ENCODE measurements at places on chromosomes 4 and X. TPM values are rescaled to one million over a fixed set of nuclear protein-coding genes. Genes with fewer than 3 reads are reported as not detected.

Gene HTR2C
- not detected for total RNA-seq

- DNase-seq: no peak
Observed at GRCh38 chr4:147772459-147772969, 40.6 kb downstream of the ARHGAP10 start.

Gene CCNA2
- total RNA-seq: 86.4 TPM

GRCh38 chr4:55439023-55439422, 43.3 kb downstream of the TMEM165 start:
- DNase-seq: no peak

- peak; percentile 5 for DNase-seq
Observed at GRCh38 chr4:538542-539142, 37.5 kb downstream of the TMEM271 start.

- no peak for DNase-seq
Observed at GRCh38 chr4:138977524-138977923, 38.1 kb upstream of the NOCT start.

Gene TMPRSS11F
- not detected for total RNA-seq

Gene DDIT4L
- total RNA-seq: not detected

DNA sequence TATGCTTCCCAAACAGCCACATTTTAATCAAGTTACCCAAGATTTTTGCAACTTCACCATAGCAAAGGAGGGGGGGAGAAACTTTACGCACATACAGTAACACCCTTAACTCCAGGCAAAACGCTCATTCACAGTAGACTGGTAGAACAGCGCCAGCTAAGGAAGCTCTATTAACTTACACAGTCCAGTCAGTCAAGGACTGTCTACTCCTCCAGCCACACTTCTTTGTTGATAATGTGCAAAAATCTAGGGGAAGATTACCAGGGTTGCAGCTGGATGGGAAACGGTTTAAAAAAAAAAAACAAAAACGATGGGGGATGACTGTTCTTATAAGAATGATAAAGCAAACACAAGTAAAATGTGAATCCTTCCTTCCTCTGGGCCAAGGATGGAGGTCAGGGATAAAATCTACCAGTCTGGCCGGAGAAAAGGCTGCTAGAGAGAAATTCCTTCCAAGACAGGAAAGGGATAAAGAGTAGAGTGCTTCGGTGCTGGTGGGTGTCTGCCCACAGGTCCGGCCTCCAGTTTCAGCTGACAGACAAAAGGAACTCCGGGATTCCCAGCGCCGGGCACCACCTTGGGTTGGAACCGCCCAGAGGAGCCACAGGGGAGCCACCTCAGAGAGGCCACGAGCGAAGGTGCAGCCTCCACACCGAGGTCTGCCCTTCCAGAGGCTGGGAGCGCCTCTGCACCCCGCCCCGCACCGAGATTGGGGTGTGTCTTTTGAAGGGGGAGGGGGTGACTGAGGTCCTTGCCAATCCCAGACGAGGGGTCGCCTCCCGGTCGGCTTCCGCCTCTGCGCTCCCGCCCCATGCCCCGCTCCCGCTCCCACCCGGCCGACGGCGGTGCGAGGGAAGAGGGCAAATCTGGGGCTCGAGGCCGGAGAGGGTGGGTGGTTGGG, 811 bp downstream of the ANKRD50 start:
- no peak for DNase-seq

Gene PHEX
- 0.55 TPM for total RNA-seq

Gene EPHA5
- not detected for total RNA-seq
